ENCODE measurements at places on chromosomes 4 and X.

GRCh38 chr4:124265701-124266100 is 446.8 kb downstream of the ANKRD50 start:
- no peak for DNase-seq

- peak; percentile 36 for DNase-seq
Measured at GRCh38 chr4:15779306-15779705, 1.2 kb downstream of the CD38 start.

GRCh38 chr4:173345648-173346047 is 11.5 kb upstream of the HMGB2 start:
- no peak for DNase-seq

- DNase-seq = no peak
Measured at GRCh38 chr4:130545171-130545570, 1449.2 kb downstream of the C4orf33 start.

GRCh38 chr4:175457956-175458355 is 354.1 kb downstream of the GPM6A start:
- no peak for DNase-seq

DNA sequence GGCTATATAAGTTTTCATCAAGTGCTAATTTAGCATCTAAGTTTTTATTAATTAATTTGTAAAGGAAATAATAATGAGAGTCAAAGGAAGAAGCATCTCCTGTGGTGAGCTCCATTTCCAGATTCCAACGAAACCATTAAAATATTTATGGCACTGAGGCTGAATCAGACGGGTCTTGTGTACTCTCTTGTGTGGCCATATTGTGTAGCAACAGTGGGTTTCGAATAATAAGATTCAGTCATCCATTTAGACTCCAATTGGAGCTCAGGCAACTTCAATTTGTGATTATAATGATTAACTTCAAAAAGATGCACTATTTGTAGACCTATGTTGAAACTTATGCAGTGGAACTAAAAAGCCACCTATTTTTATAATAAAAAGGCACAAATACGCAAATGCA is 82.4 kb downstream of the SNCA start:
- no peak for DNase-seq

GRCh38 chr4:2592572-2592971 is 56.1 kb downstream of the FAM193A start:
- DNase-seq = no peak

DNA sequence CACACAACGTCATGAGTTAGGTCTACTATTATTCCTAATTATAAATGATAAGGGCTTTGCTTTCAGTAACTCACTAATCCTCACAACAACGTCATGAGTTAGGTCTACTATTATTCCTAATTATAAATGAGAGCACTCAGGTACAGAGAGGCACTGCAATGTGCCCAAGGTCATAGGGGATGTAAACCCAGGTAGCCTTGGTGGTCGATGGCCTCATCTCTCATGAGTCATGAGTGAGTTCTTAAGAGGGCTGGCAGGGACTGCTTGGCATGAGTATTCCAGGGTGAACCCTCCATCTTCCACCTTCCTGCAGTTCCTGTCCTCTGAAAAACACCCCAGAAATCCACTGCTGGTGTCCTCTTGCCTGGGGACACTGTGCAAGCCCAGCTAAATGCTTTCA is 317.1 kb downstream of the STK32B start:
- DNase-seq = no peak
